ENCODE measurements at places on chromosomes 5 and 9. TPM values are rescaled to one million over a fixed set of nuclear protein-coding genes. Genes with fewer than 3 reads are reported as not detected.

DNA sequence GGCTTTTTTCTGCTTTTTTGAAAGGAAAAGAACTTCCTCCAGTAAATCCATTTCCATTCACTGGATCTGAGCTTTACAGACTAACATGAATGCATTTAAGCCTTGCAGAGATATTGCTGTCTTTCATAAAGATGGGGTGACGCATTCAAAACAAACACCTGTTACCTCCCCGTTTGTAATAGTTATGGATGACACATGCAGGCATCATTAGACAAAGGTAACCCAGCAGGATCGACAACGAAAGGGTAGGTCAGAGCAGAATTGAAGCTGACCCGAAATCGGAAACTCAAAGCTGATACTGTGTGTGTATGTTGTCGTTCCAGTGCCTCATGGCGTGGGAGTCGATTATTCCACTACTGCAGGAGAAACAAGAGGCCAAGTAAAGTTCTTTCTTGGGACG is 22.2 kb downstream of the SLC46A2 start:
- no peak overlapping the region for H3K27ac ChIP-seq
- peaks cover 3% of the 10 kb centered on the region for H3K36me3 ChIP-seq
- H3K4me1 ChIP-seq = no peaks in the 10 kb centered on the region
- H3K4me3 ChIP-seq = no peak overlapping the region
- no peak for DNase-seq

DNA sequence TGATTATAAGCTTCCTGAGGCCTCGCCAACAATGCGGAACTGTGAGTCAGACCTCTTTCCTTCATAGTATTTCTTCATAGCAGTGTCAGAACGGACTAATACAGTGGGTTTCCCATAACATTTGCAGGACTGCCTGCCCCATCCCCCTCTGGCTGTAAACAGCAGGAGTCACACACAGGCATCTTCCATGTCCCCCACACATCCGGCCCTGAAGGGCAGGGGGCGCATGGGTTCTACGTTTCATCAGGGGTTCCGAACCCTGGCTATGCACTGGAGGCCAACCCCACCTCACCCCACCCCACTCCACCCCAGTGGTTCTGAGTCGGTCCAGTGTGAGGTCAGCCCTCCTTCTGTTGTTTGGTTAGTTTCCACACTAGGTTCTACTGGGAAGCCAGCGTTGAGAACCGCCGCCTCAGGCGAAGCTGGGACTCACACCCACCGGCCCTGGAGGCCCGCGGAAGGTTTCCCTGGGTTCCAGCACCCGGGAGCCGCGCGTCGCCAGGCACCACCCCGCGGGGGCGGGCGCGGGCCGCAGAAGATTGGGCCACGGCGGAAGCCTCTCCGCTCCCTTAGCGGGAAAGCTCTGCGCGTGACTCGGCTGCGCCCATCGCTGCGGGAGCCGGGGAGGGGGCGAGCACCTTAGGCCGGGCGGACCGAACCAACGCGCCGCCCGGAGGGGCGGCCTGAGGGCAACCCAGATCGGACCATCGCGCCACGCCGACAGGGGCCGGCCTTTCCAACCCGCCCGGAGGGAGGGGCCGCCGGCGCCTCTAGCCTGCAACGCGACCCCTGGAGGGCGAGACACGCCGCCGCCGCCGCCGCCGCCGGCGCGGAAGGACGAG is at the start of gene RUSC2:
RUSC2 (plus strand) TSS at position 799 of the 842 bp plus-strand sequence. CDS start 56,411 bp downstream, outside the sequence.
- peak within 1 kb of the TSS; percentile 57 for H3K27ac ChIP-seq
- H3K36me3 ChIP-seq = no peaks in the 10 kb centered on the region
- DNase-seq = peak; percentile 24
- H3K4me3 ChIP-seq = peak within 1 kb of the TSS; percentile 39
- H3K4me1 ChIP-seq = no peaks in the 10 kb centered on the region
- peaks cover 4% of the 10 kb centered on the region for H3K27me3 ChIP-seq

- DNase-seq = no peak
- no peaks in the 10 kb centered on the region for H3K27me3 ChIP-seq
- no peak overlapping the region for H3K4me3 ChIP-seq
- no peaks in the 10 kb centered on the region for H3K36me3 ChIP-seq
- no peaks in the 10 kb centered on the region for H3K4me1 ChIP-seq
Observed at GRCh38 chr5:123868881-123869280, 356.9 kb downstream of the CSNK1G3 start.

GRCh38 chr5:135171336-135171735 is 137.3 kb upstream of the PITX1 start:
- H3K4me1 ChIP-seq = no peaks in the 10 kb centered on the region
- no peak overlapping the region for H3K4me3 ChIP-seq
- no peak overlapping the region for H3K27ac ChIP-seq
- no peaks in the 10 kb centered on the region for H3K27me3 ChIP-seq
- no peak for DNase-seq

- H3K27me3 ChIP-seq = peaks cover 34% of the 10 kb centered on the region
- H3K4me1 ChIP-seq = peaks cover 13% of the 10 kb centered on the region
- H3K36me3 ChIP-seq = no peaks in the 10 kb centered on the region
- no peak overlapping the region for H3K4me3 ChIP-seq
- DNase-seq = no peak
Observed at GRCh38 chr9:137161558-137162486, 8.0 kb downstream of the LRRC26 start.

- no peak overlapping the region for H3K27ac ChIP-seq
- no peaks in the 10 kb centered on the region for H3K36me3 ChIP-seq
- no peaks in the 10 kb centered on the region for H3K27me3 ChIP-seq
- H3K4me1 ChIP-seq = no peaks in the 10 kb centered on the region
- no peak for DNase-seq
Observed at GRCh38 chr5:38319491-38319890, 61.1 kb downstream of the EGFLAM start.

DNA sequence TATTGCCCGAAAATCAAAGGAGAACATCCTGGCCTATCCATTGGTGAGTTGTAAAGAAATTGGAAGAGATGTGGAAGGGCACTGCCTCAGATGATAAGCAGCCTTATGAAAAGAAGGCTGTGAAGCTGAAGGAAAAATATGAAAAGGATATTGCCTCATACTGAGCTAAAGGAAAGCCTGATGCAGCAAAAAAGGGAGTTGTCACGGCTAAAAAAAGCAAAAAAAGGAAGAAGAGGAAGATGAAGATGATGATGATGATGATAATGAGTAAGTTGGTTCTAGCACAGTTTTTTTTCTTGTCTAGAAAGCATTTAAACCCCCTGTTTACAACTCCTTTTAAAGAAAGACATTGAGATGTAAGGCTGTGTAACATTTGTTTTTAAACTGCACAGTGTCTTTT is 59.8 kb upstream of the ZBED3 start:
- no peaks in the 10 kb centered on the region for H3K36me3 ChIP-seq
- H3K4me3 ChIP-seq = no peak overlapping the region
- H3K27ac ChIP-seq = no peak overlapping the region
- H3K4me1 ChIP-seq = no peaks in the 10 kb centered on the region
- no peaks in the 10 kb centered on the region for H3K27me3 ChIP-seq

GRCh38 chr5:370959-371810 is 49.7 kb downstream of the AHRR start:
- H3K4me3 ChIP-seq = no peak overlapping the region
- H3K36me3 ChIP-seq = no peaks in the 10 kb centered on the region
- H3K27ac ChIP-seq = no peak overlapping the region
- H3K27me3 ChIP-seq = peaks cover 12% of the 10 kb centered on the region

DNA sequence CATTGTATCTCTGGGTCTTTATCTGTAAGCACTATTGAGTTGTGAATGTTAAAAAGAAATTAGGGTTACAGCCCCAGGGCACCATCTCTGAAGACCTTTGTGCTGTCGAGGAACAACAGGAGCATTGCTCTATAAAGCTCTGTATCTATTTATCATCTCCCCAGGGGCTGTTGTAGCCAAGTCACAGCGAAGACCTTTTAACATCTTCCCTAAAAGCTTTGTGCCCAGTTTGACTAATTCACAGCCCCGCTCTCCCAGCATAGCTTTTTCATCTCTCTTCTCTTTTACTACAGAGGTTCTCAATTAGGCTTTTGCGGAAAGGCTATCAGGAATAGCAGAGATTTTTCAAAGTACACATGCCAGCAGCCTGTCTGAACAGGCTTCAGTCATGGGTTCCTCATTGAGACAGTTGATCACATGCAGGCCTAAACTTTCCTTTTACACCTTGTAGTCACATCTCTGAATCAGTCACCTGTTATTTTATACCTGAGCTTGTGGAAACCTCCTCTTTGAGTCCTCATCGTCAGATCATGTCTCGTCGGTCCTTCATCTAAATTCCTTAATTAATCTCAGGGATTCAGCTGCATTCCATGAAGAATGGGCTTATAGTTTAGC is 140.5 kb downstream of the NPR3 start:
- no peak overlapping the region for H3K4me3 ChIP-seq
- H3K36me3 ChIP-seq = no peaks in the 10 kb centered on the region
- no peaks in the 10 kb centered on the region for H3K27me3 ChIP-seq
- no peak overlapping the region for H3K27ac ChIP-seq

DNA sequence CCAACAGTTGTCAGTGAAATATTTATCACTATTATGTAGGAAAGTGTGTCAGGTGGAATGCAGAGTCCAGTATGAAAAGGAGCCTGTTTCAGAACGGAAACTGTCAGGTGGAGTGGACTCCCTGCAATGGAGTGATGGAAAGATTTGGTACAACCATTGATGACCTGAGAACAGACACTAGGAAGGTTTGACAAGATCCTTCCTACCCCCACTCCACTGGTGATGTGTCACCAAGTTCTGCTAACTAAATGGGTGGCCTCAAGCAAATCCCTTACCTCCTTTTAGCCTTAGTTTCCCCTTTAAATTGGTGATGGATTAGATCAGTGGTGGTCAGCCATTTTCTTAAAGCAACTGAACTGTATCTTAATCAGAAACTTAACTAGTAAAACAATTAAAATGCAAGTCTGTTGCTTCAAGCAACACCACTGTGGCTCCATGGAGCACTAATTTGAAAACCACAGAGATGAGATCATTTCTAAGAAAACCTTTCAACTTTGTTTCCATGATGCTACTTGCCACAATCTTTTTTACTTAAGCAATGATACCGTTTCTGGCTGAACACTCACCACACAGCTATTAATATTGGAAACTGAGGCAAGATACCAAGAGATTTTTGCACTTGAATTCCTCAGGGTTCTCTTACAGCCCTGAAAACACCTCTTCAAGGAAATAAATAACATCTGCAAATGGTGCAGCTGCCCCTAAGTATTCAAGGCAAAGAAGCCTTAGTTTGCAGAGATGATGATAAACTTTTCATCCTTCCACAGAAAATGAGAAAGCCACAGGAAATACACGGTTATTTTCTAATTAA is 140.6 kb downstream of the ERCC6L2 start:
- peaks cover 67% of the 10 kb centered on the region for H3K4me1 ChIP-seq
- H3K27ac ChIP-seq = peak overlapping the region; percentile 51
- H3K27me3 ChIP-seq = no peaks in the 10 kb centered on the region
- no peak for DNase-seq
- H3K36me3 ChIP-seq = peaks cover 4% of the 10 kb centered on the region

DNA sequence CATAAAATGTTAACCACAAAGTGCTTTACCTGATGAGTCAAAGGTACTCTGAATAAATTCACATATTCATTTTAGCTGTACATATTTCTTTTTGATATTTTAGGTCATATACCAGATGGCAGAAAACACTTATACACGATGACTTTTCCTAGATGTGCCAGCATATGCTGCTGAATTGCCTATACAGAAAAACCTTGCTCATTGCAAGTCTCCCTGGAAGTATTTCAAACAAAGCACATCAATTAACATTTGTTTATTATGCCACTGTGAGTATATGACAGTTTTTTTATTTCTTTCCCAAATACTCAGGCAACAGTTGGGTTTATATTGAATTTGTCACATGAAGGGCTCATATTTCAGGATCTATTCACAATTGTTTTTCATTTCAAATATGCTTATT is 180.8 kb downstream of the TMEM232 start:
- H3K4me1 ChIP-seq = no peaks in the 10 kb centered on the region
- DNase-seq = no peak
- H3K36me3 ChIP-seq = no peaks in the 10 kb centered on the region
- H3K4me3 ChIP-seq = no peak overlapping the region

DNA sequence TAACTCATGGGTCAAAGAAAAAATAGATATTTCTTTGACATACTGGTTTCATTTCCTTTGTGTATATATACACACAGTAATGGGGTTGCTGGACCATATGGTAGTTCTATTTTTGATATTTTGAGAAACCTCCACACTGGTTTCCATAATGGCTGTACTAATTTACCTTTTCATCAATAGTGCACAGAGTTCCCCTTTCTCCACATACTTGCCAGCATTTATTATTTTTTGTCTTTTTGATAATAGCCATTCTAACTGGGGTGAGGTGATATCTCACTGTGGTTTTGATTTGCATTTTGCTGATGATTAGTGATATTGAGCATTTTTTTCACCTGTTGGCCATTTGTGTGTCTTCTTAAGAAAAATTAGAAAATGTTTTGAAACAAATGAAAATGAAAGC is 78.4 kb upstream of the CKMT2 start:
- no peak for DNase-seq
- no peak overlapping the region for H3K4me3 ChIP-seq
- no peaks in the 10 kb centered on the region for H3K27me3 ChIP-seq
- no peaks in the 10 kb centered on the region for H3K4me1 ChIP-seq

DNA sequence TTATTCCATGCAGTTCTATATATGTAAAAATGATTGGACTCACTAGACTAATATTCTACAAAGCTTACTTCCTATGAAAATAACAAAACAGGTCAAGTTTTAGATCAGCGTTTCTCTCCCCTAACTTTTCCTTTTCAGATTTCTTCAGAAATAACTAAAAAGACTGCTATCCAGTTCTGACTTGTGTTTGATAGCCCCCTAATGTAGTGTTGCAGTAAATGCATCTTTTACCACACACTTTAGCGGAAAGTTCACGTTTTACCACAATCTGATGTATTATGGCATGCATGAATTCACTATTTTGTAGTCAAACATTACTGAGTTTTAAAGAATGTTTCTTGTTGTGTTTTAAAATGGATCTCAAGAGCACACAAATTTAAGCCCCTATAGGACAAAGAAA is 292.7 kb downstream of the RAB3C start:
- no peak overlapping the region for H3K4me3 ChIP-seq
- no peaks in the 10 kb centered on the region for H3K27me3 ChIP-seq
- H3K4me1 ChIP-seq = no peaks in the 10 kb centered on the region

Gene LCN1
- total RNA-seq = not detected

Gene KIF20A
- 27.2 TPM for total RNA-seq

Gene PGM5
- total RNA-seq = not detected

Gene C9orf153
- total RNA-seq = 0.27 TPM

Gene TIGD6
- 3.1 TPM for total RNA-seq

All from CD8-positive, alpha-beta memory T cell (primary cell).